SK-N-SH (cell line): ENCODE measurements at places on chromosomes 7 and 10.

- DNase-seq: no peak
These were observed 122.4 kb upstream of the PCBD1 start for GRCh38 chr10:71010730-71011129.

GRCh38 chr7:42856605-42856987 is 55.3 kb downstream of the C7orf25 start:
- DNase-seq: no peak

GRCh38 chr10:121696854-121697253 is 98.6 kb upstream of the FGFR2 start:
- peak; percentile 45 for DNase-seq

GRCh38 chr10:133420028-133420427 is 4.4 kb downstream of the SPRN start:
- no peak for DNase-seq

- no peak for DNase-seq
These were observed 62.4 kb upstream of the WAPL start for GRCh38 chr10:86583983-86584382.

- DNase-seq: no peak
These were observed 526.6 kb downstream of the ZNF33B start for GRCh38 chr10:42111661-42112330.
